SW 1271 (cell line): ENCODE measurements at places on chromosomes 6 and 20.
A peak's percentile ranks its signal among the peaks of the same experiment; 100 is the strongest.

DNA sequence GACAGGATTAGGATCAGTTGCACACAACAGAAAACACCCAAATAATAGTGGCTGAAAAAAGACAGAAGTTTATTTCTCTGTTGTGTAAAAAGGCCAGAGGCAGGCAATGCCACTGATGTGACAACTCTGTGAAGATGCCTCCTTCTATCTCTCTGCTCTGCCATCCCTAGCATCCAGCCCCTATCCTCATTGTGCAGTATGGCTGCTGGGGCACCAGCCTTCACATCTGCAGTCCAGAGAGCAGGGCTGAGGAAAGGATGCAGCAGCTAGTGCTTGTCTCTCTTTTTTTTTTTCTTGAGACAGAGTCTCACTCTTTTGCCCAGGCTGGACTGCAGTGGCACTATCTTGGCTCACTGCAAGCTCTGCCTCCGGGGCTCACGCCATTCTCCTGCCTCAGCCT, 6.4 kb upstream of the ADA start:
- no peak for DNase-seq

- DNase-seq, result no peak
These were observed 57.3 kb upstream of the TRAF3IP2 start for GRCh38 chr6:111662794-111663593.

DNA sequence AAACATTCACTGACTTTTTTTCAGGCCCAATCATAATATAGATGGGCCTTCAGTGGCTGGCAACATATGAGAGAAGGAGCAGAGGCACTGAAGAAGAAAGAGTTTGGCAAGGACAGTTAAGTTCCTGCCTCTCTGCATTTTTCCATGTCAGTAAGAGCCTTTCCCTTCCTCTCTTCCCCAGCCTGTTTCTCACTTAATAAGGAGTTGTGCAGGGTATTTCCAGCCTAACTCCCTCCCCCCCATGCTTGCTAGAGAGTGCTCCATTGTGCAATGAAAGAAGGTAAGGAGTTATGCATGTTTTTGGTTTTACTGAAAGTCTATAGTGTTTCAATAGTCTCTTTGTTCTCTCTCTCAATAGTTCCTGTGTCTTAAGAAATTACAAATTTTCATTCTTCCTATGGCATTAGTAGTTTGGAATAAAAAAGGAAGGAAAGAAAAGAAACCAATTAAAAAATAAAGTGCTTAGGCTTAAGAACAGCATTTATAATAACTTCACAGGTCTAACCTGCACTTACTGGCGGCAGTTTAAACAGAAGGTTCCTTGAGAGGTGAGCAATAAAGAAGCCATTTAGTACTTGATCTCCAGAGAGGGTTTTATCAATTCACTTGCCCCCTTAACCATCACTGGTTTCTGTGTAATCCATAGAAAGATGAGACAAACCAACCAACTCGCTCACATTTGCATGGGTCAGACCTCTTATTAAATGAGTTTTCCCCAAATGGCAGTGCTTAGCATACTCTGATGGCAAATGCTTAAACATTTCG, 251.1 kb downstream of the PTPRT start:
- DNase-seq, result no peak

DNA sequence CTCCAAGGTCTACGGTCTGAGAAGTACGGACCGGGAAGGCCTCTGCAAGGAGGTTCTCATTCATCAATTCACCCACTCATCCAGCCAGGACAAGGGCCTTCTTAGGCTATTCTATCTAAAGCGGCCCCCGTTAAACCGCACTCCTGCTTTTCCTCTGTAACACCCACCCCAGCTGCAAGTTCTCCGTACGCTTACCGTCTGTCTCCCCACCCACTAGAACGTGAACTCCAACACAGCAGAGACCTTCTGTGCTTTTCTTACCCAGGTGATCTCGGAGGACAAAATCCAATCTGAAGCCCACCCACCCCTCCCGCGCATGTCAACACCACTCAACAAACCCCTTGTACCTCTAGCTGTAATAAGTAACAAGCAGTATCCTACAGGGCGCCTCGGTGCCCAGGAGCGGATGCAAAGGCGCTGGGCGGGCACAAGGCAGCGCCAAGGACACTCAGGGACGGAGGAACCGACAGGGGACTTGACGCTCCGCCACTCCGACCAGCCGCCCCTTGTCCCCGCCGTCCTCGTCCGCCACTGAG, 351 bp downstream of the AURKA start:
- peak; percentile 50 for DNase-seq

GRCh38 chr20:43513372-43513930, 6.0 kb downstream of the L3MBTL1 start:
- no peak for DNase-seq

- no peak for DNase-seq
These were observed 168.0 kb upstream of the ID4 start for GRCh38 chr6:19669206-19669605.

- peak; percentile 64 for DNase-seq
These were observed 8.1 kb upstream of the OCSTAMP start for GRCh38 chr20:46558511-46558959.

DNA sequence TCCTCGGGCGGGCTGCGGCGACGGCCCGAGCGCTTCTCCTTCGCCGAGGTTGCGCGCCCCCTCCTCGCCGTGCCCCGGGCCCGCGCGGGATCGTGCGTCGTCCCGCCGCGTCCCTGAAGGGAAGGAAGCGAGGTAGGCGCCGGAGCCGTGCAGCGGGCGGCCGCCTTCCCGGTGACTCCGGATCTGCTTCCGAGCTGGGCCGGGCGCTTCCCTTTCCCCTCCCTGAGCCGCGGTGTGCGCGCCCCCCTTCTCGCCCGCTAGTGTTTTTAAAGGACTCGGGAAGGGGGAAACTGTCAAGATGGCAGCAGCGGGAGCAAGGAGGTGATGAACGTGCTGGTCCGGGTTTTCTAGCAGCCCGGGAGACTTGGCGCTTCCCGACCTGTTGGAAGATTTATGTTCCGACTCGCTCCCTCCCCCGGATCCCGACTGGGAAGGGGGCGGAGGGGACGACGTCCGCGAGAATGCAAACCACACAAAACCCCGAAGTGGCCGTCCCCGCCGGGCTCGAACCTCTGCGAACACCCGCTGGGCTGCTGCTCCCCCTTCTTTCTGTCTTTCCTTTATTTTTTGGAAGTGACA, 744 bp upstream of the FOXO3 start:
- peak; percentile 49 for DNase-seq

DNA sequence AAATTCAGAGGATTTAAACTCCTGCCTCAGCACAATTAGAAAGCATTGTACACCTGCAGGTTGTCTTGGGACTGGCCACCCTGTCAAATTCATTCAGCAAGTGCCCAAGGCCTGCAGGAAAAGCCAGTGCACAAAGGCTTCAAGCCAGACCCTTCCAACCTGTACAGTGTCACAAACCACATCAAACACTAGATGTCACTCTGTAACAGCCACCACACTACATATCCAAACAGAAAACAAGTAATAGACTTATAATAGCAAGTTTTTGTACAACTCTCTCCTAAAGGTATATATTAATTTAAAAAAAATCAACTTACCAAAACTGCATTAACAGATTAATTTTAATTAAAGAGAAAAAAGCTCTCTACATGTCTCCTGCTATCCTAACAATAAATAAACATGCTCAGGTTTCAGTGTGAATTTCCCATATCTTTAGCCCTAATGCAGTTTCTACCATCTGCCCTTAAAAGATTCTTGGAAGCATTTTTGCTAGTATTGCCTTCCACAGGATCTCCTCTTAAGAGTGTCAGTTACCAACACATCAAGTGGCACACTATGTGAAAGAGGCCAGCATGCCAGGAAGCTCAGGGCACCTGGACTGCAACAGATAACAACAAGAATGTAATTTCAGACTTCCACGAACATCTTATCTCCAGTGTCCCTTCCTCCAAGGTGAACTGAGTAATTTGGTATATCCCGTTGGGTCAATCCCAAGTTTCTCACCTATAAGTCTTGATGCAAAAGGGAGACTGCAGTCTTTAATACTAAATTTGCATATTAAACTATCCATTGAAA, 47.5 kb downstream of the RALGAPA2 start:
- DNase-seq, result no peak

GRCh38 chr20:31785089-31785488, 34.1 kb upstream of the MYLK2 start:
- no peak for DNase-seq

- peak; percentile 83 for DNase-seq
These were observed 4.1 kb upstream of the ZNF512B start for GRCh38 chr20:63973636-63974401.

DNA sequence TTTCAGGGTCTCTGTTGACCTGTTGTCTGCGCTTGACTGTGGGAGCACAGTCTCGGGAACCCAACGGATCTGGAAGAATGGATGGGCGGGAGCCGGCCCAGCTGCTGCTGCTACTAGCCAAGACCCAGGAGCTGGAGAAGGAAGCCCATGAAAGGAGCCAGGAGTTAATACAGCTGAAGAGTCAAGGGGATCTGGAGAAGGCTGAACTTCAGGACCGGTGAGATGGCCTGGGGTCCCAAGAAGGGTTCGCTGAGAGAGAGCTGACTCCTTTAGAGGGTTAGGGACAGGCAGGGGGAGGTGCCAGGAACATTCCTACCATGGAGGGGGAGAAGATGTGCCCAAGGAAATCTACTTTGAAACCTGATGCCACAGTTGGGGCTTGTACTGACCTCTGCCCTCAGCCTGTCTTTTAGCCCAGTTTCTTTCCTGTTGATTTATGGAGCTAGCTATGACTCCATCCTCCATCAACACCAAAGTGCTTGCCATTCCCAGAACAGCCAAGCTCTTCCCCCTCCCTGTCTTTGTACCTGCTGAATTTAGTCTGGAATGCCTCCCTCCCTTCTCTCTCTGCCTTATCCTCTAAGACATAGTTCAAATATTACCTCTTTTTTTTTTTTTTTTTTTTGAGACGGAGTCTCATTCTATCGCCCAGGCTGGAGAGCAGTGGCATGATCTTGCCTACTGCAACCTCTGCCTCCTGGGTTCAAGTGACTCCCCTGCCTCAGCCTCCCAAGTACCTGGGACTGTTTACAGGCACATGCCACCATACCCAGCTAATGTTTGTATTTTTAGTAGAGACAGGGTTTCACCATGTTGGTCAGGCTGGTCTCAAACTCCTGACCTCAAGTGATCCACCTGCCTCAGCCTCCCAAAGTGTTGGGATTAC, 12.2 kb downstream of the CEP250 start:
- no peak for DNase-seq

GRCh38 chr20:17825960-17826843, 126.4 kb downstream of the BANF2 start:
- no peak for DNase-seq

DNA sequence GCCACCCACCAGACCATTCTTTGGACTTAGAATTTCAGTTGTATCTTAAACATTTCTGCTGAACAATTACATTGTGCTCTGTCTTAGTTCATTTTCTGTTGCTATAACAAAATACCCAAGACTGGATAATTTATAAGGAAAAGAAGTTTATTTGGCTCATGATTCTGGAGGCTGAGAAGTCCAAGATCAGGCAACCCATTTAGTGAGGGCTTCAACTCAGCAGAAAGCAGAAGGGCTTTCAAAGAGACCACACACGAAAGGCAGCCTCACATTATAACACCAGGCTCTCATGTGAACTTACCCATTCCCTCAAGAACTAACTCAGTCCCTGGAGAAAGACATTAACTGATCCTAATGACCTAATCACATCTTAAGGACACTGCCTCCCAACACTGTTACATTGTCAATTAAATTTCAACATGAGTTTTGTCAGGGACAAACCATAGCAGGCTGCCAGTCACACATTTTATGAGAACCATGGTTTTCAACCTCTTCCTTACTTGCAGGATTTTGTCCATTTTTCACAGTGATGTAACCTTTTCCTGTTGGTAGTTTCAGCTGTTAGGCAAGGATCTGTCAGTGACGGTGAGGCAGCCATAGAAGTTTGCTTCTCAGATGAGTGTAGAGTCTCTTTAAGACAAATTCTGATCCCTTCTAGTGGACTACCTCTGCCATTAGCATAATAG, 399.6 kb upstream of the SOX4 start:
- no peak for DNase-seq

DNA sequence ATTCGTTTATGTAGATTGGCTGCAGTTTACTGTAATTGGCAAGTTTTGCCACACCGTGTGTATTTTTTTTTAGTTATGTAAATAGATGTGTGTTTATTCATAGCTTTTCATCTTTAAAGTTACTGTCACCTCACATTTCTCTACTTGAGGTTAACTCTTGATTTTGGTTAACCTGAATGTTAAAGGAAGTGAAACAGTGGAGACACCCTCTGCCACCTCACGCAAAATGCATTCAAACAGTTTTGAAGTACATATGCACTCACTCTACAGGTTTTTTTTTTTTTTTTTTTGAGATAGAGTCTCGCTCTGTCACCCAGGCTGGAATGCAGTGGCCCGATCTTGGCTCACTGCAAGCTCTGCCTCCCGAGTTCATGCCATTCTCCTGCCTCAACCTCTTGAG, 17.7 kb downstream of the OR2A4 start:
- DNase-seq, result no peak

- DNase-seq, result no peak
These were observed 32.3 kb downstream of the ELOVL2 start for GRCh38 chr6:11011787-11012234.

- no peak for DNase-seq
These were observed 88.9 kb downstream of the TFAP2B start for GRCh38 chr6:50907565-50907964.
